Left renal cortex interstitium (tissue), 4 donors: ENCODE measurements at places on chromosomes 5 and 9.

GRCh38 chr5:150640311-150641005, at the start of gene SYNPO:
Gene SYNPO, plus strand, starts transcription at chr5:150640660. Its CDS starts 7,616 bp downstream, at chr5:150648276.
- no peak for DNase-seq

DNA sequence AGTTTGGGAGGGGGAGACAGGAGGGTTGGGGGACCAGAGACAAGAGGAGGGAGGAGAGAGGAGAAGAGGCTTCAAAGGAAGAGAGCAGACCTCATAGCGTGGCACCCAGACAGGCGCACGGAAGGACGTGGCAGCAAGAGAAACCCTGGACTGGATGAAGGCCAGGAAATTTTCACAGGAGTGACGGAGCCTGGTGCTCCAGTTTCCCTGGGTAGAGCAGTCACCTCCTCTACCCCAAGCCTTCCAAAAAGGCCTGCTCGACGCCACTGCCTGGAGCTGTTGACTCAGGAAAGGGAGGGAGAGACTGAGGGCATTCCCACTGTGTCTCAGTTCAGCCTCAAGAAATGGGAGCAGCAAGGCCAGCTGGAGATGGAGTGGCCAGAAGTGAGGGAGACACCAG, 19.3 kb downstream of the AK8 start:
- no peak for DNase-seq

GRCh38 chr5:172833372-172833685, 722 bp upstream of the ERGIC1 start:
- DNase-seq, result no peak

GRCh38 chr5:163914910-163915309, 409.5 kb downstream of the MAT2B start:
- DNase-seq, result no peak

DNA sequence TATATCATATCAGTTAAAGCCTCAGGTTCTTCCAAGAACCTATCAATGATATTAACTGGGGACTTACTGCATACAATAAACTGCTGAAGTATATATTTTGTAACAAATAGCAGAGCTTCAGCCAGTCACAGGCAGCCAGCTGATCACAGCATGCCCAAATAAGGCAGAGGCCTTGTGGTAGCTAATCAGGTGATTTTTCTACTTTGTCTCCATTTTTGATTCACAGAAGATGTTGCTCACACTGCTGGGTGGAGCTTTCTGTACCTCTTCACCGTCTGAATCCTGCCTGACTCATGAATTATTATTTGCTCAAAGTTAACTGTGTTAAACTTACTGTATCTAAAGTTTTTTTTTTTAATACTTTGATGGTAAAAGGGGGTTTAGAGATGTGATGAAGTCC, 357.4 kb downstream of the PSAT1 start:
- no peak for DNase-seq

DNA sequence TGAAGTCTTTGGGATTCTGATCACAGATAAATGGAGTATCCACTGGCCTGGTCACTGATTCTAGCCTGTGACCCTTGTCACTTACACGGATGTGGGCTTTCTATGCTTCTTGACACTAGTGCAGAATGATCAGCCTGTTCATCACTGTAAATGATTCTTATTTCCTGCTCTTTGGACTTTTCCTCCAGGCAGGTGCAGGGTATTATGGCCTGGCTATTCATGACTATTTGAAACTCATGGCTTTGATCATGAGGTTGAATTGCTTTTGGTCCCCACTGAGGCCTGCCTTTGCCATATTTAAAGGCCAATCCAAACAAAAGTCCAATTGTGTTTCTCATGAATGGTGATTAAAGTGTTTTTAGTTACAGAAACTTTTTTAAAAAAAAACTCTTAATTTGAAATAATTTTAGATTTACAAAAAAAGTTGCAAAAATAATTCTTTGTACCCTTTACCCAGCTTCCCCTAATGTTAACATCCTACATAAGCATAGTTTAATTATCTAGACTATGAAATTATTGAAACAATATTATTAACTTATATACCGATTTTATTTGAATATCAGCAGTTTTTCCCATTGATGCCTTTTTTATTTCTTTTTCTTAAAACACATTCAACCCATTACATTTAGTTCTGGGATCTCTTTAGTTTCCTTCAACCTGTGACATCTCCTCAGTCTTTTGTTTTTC, 68.1 kb downstream of the GALNT10 start:
- no peak for DNase-seq

- no peak for DNase-seq
These were observed 151.6 kb downstream of the MACIR start for GRCh38 chr5:103410172-103410571.

- no peak for DNase-seq
These were observed 404.8 kb downstream of the TLR4 start for GRCh38 chr9:118108971-118109370.

GRCh38 chr9:20744036-20744630, 60.1 kb downstream of the FOCAD start:
- DNase-seq, result no peak

GRCh38 chr9:33267151-33267767, 2.4 kb downstream of the CHMP5 start:
- DNase-seq, result no peak

GRCh38 chr5:154610321-154611154, 132.5 kb upstream of the HAND1 start:
- no peak for DNase-seq

- no peak for DNase-seq
These were observed 1.8 kb downstream of the MAP1B start for GRCh38 chr5:72109062-72109411.

GRCh38 chr5:142720641-142721271, 34.9 kb upstream of the FGF1 start:
- DNase-seq, result no peak

DNA sequence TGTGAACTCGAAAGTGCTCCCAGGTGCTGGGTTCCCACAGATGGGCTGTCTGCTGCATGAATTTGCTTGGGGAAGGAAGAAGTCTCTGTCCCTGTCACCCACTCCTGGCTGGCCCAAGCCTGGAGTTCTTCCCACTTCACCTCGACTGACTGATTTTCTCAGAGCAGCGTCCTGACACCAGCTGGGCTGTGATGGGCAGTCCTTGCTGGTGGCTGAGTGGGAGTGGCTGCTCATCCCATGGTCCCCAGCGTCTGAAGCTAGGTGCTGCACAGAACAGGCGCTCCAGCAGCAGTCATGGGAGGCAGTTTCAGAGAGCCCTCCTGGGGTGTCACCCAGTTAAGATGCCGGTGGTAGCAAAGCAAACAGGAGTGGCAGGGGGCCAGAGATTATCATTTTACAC, 10.1 kb upstream of the NEURL1B start:
- no peak for DNase-seq

DNA sequence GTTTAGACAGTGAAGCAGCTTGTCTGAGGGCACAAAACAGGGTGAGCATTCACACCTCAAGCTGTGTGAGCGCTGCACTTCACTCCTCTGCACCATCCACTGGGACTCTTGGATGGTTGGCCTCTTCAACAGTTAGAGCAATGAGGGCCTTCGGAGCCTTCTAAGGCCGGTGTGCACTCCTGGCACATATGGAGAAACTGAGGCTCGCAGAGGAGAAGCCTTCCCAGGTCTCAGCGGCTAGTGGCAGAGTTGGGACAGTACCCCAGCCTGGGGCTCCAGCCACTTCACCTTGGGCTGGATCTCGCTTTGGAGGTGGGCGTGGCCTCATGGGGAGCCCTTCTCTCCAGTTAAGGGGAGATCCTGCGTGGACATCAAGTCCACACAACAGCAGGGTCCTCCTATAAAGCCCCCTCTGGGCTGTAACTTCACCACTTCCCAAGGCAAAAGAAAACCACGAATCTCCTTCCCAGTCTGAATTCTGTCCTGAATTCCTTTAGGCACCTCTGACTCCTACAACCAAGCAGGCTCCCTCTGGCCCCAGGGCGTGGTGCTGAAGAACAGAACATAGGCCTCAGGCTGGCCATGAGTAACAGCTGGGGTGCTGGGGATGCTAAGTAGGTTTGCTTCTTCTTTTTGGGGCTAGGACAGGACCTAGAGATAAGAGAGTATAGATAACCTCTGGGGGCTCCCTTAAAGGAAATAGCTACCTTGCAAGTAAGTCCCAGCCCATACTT, 30.5 kb upstream of the CSF1R start:
- no peak for DNase-seq

DNA sequence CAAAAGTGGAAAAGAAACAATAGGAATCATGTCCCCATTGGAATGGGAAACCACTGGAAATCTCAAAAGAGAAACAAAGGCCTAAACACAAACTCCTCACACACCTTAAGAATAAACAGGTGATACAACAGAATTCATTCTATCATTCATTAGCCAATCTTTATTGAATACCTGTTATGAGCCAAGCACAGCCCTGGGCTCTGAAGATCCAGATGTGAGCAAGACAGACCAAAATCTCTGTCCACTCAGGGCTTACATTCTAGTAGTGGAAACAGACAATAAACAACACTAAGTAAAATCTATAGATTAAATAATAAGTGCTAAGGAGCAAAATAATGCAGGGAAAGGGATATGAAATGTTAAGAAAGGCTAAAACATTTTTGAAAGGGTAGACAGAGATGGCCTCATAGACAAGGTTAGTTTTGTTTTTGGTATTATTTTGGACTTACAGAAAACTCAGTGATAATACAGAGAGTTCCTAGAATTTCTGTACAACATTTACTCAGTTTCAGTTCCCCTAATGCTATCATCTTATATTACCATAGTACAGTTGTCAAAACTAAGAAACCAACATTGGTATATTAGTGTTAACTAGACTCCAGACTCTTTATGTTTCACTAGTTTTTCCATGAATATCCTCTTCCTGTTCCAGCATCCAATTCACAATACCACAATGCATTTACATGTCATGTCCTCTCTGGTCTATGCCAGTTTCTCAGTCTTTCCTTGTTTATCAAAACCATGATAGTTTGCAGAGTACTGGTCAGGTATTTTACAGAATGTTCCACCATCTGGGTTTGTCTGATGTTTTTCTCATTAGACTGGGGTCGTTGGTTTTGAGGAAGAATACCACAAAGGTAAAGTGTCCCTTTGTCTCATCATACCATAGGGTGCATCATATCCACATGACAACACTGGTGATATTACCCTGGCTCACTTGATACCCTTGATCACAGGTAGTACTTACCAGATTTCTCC, 103.7 kb downstream of the SIL1 start:
- no peak for DNase-seq

DNA sequence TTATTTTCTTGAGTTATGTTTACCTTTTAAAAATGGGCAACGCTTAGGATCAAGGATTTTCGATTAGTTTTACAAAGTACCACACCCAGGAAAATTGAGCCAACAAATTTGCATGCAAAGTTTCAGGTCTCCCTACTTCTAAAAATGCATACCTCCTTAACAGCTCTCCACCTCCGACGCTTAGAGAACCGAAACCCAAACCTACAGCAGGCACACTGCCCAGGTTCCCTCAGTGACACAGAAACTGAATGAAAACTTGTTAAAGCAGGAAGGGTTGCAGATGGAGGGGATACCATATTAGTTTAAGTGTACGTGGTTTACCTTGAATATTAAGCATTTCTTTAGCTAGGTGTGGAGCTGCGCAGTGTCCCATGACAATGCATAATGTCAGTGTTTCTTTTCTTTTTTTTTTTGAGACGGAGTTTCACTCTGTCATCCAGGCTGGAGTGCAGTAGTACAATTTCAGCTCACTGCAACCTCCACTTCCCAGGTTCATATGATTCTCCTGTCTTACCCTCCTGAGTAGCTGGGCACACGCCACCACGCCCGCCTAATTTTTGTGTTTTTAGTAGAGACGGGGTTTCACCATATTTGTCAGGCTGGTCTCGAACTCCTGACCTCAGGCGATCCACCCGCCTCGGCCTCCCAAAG, 1.6 kb upstream of the SUB1 start:
- no peak for DNase-seq

DNA sequence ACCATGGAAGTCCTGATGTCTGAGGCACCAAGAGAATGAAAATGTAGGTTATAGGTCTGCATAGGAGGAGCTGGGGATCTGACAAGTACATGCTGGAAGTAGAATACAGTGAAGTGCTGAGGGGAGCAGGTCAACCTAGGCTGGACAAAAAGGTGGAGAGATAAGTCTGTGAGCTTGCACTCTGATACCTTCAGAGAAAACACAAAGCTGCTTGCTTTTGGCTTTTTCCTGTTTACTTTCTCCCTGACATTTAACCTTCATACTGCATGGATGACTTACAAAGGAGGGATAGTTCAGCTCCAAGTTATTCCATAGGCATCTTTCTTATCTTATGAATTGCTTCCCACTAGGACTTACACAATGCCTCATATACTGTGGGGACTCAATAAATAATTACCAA, 256.7 kb upstream of the NREP start:
- no peak for DNase-seq

- no peak for DNase-seq
These were observed 190.9 kb upstream of the PANK3 start for GRCh38 chr5:168770036-168770498.

- DNase-seq, result no peak
These were observed 592.1 kb downstream of the TLE1 start for GRCh38 chr9:81097131-81097847.

GRCh38 chr9:84991514-84991870, 322.0 kb downstream of the NTRK2 start:
- no peak for DNase-seq

- DNase-seq, result no peak
These were observed 14.7 kb downstream of the ERP44 start for GRCh38 chr9:100084128-100084453.

DNA sequence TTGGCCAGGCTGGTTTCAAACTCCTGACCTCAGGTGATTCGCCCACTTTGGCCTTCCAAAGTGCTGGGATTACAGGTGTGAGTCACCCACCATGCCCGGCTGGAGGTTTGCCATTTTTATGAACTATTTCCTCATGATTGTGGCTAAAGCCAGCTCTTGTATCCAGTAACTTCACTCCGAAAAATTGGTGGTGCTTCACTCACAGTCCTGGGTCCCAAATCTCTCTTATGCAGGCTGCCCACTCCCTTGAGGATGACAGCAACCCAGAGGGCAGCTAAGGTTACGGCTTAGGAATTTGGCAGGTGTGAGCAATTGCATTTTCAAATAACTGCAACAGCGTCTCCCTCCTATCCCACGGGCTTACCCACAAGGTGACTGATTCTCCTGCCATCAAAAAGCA, 23.4 kb upstream of the FUBP3 start:
- no peak for DNase-seq

- no peak for DNase-seq
These were observed 29.4 kb upstream of the UBE2D2 start for GRCh38 chr5:139531772-139532169.

GRCh38 chr9:110414471-110414870, 76.8 kb upstream of the TXNDC8 start:
- no peak for DNase-seq

DNA sequence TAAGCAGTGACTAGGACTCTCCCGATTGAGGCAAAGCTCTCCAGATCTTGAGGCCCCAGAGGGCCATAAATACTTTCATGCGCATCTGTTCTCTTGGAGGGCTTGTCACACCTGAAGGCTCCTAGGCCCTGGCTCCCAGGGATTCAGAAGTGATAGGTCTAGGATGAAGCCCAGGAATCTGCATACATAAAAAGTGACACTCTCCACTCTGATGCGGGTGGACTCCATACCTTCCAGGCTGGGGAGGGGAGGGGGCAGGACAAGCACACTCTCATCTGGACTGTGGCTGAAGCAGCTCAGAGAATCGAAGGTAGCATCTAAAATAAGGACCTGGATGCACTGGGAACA, 9.1 kb upstream of the CYSTM1 start:
- no peak for DNase-seq

- DNase-seq, result no peak
These were observed 1.3 kb upstream of the LCN12 start for GRCh38 chr9:136950656-136951276.

GRCh38 chr5:130017173-130017572, 112.9 kb downstream of the CHSY3 start:
- no peak for DNase-seq

GRCh38 chr9:33294670-33295432, 4.5 kb downstream of the NFX1 start:
- no peak for DNase-seq

GRCh38 chr5:59856358-59856757, 37.2 kb downstream of the PDE4D start:
- DNase-seq, result no peak
